ENCODE measurements at places on chromosomes 16 and 17. TPM values are rescaled to one million over a fixed set of nuclear protein-coding genes. Genes with fewer than 3 reads are reported as not detected.

Gene RDM1
- polyA plus RNA-seq = not detected

Gene TEKT1
- polyA plus RNA-seq = not detected

Gene KCNG4
- polyA plus RNA-seq = not detected

Gene CTF1
- 5.8 TPM for polyA plus RNA-seq

Gene IRX3
- 2.9 TPM for polyA plus RNA-seq

Gene TSNAXIP1
- 1.7 TPM for polyA plus RNA-seq

Gene C16orf95
- 8.8 TPM for polyA plus RNA-seq

Gene CDR2
- 18.9 TPM for polyA plus RNA-seq

Gene PYY
- polyA plus RNA-seq = not detected

Gene CAVIN1
- polyA plus RNA-seq = 414 TPM

Data from adipose tissue (tissue), 3 donors.